MCF 10A (cell line): ENCODE measurements at places on chromosomes 5 and 9.

DNA sequence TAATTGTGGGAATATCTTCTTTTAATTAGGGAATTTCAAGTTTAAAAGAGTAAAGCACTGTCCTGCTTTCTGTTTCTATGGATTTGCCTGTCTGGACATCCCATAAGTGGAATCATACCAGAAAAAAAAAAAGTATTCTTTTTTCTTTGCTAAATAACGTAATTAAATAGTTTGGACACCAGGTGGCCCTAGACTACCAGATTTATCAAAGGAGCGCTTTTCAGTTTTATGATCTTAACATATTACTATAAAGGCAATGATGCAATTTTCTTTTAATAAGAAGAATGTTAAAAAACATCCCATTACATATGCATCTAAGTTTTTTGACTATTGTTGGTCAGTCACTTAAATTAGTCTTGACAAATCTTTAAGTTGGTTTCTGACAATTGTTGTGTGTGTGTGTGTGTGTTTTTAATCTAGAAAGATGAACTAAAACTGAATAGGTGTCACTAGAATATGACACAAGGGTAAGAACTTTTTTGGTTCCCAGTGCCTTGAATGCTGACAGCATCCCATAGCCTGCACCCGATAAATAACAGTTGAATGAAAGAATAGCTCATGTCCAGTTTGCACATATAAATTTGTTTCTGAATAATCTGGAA, 49.5 kb downstream of the C5orf22 start:
- peak; percentile 59 for DNase-seq

GRCh38 chr9:84781931-84782866, 112.7 kb downstream of the NTRK2 start:
- DNase-seq: no peak

DNA sequence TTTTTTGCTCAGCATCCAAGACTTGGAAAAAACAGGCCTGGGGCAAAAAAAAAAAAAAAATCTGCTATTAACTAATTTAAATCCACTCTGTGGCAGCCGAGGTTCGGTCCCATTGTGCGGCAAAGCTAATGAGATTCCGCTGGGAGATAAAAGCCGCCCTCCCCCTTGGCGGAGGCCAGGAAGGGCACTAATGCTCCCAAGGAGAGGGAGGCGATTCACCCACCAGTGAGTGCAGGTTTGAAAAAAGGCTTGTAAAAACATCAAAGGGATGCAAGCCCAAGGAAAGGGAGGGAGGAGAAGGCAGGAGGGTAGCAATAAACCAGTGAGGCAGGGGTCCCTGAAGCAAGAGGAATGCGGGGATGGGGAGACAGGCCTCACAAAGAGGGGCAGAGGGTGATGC, 129.5 kb upstream of the RAPGEF1 start:
- DNase-seq: no peak

DNA sequence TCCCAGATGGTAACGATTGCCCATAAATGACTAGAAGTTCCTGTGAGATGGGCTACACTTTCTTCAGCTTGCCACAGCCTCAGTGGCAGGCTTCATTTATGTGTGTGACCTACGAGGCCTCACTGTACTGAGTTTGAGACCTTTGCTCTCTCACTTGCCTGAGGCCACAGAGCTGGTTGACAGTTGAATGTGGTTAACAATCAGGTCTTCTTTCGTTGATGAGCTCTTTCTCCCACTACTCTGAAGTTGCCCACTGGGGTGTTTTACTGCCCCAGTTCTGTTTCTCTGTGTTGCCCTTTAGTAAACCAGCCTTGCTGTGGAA, 70.5 kb downstream of the CYFIP2 start:
- no peak for DNase-seq

DNA sequence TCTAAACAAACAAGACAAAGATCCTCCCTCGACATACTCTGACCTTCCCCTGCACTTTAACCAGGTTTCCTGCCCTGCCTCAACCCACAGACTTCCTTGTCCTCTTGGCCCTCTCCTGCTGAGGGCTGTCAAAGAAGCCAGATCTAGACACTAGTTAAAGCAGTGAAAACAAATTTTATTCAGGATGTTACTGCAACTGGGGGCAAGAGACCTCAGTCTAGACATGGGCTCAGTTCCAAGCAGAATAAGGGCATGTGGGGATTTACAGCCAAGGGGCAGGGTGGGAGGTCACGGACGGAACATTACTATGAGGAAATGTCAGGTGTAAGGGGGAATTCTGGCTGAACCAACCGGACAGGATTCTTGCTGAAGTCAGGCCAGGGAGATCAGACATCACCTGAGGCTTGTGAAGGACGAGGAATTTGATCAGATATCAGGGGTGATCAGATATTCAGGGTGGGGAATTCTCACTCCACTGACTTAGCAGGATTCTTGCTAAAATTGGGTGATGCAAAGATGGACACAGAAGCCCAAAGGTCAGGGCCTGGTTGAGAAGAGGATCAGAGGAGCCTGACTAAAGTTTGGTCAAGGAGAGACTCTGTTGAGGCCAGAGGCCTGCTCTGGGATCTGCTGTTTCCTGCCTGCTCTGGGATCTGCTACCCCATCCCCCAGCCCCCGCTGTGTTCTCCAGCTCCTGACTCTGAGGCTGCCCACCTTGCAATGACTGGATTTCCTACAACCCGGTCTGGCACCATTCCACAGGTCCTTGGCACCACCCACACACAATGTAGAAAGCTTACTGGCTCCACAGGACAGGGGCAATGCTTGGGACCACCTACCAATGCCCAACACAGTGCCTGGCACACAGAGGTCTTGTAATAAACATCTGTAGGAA, 21.5 kb downstream of the GABBR2 start:
- DNase-seq: no peak

GRCh38 chr5:53607886-53608285, 47.4 kb downstream of the NDUFS4 start:
- peak; percentile 2 for DNase-seq

- no peak for DNase-seq
These were observed 179.8 kb downstream of the PBX3 start for GRCh38 chr9:125926936-125927335.

GRCh38 chr5:74613283-74613682, 27.2 kb downstream of the ENC1 start:
- no peak for DNase-seq

GRCh38 chr9:125437771-125438221, 176.2 kb downstream of the GAPVD1 start:
- DNase-seq: no peak

- DNase-seq: peak; percentile 65
These were observed 58.7 kb upstream of the SPATA31C2 start for GRCh38 chr9:88197016-88197415.

GRCh38 chr5:75960129-75960528, 123.1 kb upstream of the SV2C start:
- DNase-seq: no peak

DNA sequence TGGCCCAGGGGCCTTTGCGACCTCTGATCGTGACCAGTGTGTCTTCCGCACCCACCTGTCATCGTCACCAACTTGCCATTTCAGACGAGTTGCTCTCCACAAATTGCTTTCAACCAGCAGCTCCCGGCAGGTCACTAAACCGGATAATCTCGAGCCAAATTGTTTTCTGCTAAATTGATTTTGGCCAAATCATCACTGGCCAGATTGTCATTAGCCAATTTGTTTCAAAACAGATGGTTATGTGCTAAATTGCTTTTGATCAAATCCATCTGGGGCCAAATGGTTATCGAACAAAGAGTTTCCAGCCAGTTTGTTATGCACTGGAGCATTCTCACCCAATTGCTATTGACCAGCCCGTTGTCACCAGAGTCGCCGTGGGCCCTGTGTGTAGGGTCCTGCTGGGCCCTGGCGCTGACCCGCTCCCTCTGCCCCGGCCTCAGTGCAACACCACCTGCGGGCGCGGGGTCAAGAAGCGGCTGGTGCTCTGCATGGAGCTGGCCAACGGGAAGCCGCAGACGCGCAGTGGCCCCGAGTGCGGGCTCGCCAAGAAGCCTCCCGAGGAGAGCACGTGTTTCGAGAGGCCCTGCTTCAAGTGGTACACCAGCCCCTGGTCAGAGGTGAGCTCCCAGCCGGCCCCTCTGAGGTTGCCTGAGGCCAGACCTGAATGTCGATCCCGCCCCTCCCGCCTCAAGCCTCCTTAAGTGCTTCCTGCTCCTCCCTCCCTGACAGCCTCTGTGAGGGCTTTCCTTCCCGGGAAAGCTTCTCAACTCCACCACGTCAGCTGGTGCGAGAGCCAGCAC, 35.6 kb downstream of the ADAMTSL2 start:
- DNase-seq: no peak

DNA sequence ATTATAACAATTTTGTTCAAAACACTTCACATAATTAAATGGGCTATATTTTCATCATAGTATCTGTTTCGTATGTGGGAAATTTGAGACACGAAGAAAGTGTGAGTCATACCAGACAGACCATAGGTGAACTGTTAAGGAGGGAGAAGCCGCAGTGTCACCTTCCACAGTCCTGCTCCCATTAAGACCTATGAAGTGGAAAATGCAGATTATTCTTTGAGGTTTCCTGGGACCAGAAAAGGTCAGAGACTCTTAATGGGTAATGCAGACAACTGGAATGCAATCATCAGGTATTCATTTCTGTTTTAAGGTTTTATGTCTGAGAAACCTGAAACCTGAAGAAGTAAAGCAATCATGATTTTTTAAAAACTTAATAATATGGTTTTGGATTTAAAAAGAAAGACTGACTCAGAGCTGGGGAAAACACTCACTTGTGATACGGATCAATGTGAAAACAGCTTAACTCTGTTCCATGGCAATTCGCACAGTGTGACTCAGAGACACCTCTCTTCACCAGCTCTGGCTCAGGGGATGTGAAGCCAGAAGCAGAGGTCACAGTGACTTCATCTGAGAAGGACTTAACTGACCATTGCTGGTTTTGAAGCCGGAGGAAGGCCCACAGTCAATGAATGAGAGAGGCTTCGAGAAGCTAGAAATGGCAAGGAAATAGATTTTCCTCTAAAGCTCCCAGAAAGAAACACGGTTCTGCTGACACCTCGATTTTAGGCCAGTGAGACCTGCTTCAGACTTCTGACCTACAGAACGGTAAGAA, 17.2 kb upstream of the GCNT1 start:
- peak; percentile 24 for DNase-seq

GRCh38 chr9:88645172-88645878, 110.3 kb downstream of the NXNL2 start:
- no peak for DNase-seq

GRCh38 chr5:104247260-104247659, 684.7 kb upstream of the NUDT12 start:
- no peak for DNase-seq

DNA sequence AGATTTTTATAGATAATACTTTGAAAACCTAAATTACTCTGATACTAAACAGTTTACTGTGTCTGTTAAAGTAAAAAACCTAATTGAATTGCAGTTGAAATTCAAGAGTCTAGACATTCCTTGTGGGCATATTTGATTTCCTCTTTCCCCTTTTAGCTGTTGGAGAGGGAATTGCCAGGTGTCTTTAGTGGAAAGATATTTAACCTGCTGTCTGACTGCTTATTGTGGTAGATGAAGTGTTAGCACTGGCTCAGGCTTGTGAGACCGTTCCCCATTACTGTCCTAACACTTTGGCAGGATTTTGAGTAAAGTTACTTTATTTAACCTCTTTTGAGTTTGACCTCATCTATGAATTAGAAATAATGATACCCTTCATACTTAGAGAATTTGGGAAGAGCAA, 16.4 kb downstream of the MAP3K1 start:
- DNase-seq: no peak

DNA sequence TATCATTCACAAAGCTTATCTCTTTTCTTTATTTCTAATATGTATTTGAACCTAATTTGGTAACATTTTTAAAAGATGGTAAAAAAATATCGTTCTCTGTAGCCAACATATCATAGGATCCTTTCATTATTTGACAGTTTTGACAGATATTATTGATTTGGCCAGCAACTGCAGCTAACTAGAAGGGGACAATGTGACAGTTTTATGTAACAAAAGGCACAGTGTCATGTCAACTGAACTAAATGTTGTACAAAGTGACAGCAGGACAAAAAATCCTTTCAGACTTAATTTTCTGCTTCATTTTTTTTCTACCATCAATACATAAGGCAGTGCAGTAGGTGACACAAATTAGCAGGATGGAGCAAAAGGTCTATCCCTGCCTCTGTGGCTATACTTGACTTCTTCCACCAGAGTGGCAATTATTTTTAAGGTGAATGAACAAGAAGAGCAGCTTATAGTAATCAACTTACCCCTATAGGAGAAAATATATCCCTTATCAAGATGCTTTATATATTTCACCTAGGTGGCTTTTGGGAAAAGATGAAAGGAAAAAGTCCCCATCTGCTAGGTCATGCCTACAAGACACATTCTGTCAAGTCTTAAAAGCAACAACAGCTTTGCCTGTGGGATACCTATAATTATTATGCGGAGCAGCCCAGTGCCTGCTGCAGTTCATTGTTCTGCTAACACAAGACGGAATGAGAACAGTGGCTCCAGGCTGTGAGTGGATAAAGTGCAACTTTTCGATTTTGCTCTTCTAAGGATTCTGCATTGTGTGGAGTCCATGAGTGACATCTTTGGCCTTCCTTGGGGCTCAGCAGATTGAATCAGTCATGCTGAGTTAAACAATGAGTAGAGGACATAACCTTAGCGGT, 694.9 kb downstream of the ISL1 start:
- DNase-seq: no peak

- DNase-seq: no peak
These were observed 26.6 kb downstream of the CDHR2 start for GRCh38 chr5:176575488-176576422.

DNA sequence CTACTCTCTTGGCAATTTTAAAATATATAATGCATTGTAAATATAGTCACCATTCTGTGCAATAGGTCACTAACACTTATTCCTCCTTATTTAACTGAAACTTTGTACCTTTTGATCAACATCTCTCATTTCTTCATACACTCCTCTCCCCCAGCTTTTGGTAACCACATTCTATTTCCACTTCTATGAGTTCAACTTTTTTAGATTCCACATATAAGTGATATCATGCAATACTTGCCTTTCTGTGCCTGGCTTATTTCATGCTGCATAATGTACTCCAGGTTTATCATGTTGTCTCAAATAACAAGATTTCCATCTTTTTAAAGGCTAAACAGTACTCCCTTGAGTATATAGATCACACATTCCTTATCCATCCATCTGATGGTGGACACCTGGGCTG, 188.8 kb downstream of the NXNL2 start:
- DNase-seq: no peak

GRCh38 chr5:83118471-83118870, 41.1 kb downstream of the XRCC4 start:
- no peak for DNase-seq

GRCh38 chr5:112717506-112718082, 20.1 kb upstream of the APC start:
- DNase-seq: no peak

DNA sequence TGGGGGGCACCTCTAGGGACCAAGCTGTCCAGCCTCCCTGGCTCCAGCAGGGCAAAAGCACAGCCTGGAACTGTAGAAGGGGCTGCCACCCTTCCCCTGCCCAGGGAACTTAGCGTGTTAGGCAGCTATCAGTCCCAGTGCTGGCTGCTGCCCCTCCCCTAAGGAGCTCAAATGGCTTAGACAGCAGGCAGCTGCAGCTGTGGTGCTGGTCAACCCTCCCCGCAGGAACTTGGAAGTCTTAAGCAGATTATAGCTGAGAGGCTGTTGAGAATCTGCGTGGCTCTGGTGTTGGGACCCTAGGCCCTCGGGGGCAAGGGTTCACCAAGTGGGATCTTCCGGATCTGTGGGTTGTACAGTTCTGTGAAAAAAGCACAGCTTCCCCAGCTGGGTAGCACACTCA, 536.5 kb upstream of the CDH10 start:
- DNase-seq: no peak
